Fibroblast of mammary gland (primary cell): ENCODE measurements at places on chromosomes 3 and 15.
A peak's percentile ranks its signal among the peaks of the same experiment; 100 is the strongest.

DNA sequence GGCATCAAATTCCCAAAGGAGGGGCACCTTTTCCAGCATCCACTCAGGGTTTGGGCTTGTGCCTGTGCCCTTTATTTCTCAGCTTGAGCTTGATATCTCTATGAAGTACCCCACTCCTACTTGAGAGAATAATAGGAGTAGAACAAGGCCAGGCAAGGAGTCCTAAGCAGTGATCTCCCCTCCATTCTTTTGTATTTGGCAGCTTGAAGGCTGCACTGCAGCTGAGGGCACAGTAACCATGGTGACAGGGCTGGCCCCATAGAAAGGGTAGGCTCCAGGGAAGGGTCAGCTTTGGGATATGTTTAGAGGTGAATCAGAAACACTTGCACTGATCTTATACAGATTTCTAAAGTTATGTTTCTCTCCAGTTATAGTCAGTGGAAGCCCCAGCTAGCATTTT lies 145.4 kb upstream of the SLC24A5 start:
- DNase-seq: no peak

DNA sequence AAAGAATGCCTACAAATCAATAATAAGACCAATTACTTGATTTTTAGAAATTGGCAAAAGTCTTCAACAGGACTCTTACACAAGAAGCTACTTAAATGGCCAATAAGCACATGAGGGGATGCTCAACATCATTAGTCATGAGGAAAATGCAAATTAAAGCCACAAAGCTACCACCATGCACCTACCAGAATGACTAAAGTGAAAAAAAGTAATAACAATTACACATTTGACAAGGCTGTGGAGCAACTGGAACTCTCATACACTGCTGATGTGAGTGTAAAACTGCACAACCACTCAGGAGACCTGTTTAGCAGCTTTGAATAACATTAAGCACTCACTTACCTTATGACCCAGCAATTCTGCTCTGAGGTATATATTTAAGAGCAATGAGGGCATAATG lies 68.4 kb downstream of the PPCDC start:
- peak; percentile 33 for DNase-seq

- no peak for DNase-seq
Measured at GRCh38 chr3:134353831-134354611, 20.2 kb downstream of the AMOTL2 start.

DNA sequence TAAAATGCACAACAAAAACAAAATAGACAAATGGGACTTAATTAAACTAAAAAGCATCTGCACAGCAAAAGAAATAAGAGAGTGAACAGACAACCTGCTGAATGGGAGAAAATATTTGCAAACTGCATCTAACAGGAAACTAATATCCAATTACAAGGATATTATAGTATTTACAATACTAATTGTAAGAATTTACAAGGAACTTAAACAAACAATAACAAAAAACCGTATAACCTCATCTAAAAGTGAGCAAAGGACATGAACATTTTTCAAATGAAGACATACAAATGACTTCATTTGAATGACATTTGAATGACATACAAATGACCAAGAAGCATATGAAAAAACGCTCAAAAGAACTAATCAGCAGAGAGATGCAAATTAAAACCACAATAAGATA lies 66.4 kb downstream of the CSNK1G1 start:
- no peak for DNase-seq

DNA sequence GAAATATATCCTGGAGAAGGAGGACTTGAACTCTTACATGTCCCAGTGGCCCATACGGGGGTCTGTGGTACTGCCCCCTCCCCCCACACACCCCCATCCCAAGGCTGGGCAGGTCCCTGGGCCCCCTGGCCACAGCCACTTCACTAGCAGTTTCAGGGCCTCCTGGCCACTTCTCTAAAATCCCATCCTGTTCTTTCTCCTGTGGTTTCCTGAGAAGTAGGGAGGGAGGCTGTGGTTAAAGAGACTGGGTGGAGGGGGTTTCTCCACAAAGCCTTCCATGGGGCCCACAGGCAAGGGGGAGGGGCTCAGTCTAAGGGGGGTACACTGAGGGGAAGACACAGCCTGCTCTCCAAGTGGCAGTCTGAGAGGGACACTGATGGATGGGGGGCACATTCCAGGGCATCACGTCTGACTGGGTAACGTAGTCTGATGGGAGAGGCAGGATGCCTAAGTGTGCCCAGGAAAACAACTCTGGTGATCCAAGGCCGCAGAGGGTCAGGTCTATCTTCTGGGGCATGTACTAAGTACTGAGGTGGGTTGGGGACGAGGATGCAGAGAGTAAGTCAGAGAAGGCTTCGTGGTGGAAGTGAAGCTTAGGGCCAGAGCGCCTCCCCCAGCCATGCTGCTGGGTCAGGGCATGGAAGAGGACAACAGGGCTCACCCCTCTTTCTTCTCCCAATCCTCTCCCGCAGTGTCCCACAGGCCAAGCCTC lies 48.0 kb upstream of the C15orf39 start:
- DNase-seq: no peak

GRCh38 chr3:12425850-12426579 lies 58.3 kb upstream of the TSEN2 start:
- no peak for DNase-seq

DNA sequence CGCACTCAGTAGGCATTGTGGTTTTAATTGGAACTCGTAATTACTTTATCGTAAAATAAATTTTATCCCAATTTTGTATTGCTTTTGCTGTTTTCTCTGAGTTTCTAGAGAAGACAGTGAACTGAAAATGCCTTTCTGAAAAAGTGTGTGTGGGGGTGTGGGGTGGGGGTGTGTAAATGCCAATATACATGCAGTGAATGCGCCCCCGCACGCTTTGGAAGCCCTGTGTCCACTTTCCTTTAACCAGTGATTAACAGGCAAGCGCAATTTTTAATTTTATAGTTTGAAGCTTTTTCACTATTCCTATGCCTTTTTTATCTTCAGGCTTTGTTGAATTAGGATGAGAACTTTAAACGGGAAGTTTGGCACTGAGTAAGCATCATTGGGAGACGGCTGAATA lies 47.4 kb upstream of the GMNC start:
- DNase-seq: no peak

- DNase-seq: no peak
Measured at GRCh38 chr3:96831175-96831574, 16.8 kb downstream of the EPHA6 start.

DNA sequence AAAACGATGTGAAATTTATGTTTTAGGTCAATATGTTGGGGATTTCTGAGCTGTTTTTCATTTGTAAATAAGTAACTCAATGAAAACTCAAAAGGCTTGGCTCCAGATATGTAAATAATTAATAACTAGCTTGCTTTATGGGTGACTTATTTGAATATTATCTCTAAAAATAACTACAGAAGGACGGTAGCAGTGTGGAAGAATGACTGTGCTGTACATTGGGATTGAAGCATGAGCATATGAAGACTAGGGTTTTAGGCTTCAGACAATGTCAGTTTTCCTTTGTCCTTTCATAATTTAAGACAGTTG lies 343.9 kb downstream of the GRM7 start:
- DNase-seq: no peak

DNA sequence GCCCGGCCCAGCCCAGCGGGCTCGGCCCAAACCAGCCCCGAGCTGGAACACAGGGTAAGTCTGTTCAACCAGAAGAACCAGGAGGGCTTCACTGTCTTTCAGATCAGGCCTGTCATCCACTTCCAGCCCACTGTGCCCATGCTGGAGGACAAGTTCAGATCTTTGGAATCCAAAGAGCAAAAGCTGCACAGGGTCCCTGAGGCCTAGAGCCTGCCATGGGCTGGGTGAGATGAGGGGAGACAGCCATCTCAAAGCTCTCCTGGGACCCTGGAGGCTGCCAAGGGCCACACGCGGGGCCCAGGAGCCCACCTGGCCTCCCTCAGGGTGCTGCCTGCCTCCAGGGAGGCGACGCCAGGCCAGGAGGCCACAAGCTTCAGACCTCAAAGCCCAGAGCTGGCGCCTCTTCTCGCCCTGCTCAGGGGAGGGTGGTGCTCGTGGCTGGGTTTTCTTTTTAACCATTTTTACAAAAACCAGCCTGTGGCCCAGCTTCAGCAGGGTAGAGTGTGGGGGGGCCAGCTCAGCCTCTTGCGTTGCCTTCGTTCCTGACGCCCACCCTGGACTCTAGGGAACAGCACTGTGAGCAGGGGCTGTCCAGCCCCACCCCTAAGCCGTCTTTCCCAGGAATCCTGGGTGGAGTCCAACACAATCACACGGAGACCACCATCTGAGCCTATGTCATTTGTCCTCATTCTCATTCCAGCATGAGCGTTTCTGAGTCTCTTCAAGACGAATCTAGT lies 107.0 kb downstream of the ETFA start:
- DNase-seq: no peak

GRCh38 chr3:193520738-193521137 lies 34.0 kb downstream of the ATP13A4 start:
- DNase-seq: no peak

- DNase-seq: peak; percentile 87
Measured at GRCh38 chr3:190120269-190121060, at the start of gene P3H2. Gene P3H2 (minus strand): TSS chr3:190120897. CDS start chr3:190120731, 166 bp downstream.

- no peak for DNase-seq
Measured at GRCh38 chr3:58737644-58738043, 71.1 kb upstream of the FAM3D start.

GRCh38 chr3:175153595-175153994 lies 294.5 kb downstream of the NAALADL2 start:
- DNase-seq: no peak

DNA sequence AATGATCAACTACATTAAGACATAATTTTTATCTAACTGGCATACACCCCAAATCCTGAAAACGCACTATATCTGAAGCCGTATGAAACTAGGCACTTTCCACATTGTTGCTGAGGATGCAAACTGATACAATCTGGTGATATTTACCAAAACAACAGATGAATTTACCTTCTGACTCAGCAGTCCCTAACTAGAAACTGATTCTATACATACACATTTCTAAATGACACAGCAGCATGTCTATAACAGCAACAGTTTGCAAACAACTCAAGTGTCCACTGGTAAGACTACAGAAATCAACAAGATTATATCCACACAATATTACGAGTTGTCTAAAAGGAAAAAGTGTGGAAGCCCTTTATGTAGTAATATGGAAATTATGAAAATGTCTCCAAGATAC lies 22.9 kb downstream of the SECISBP2L start:
- DNase-seq: no peak

DNA sequence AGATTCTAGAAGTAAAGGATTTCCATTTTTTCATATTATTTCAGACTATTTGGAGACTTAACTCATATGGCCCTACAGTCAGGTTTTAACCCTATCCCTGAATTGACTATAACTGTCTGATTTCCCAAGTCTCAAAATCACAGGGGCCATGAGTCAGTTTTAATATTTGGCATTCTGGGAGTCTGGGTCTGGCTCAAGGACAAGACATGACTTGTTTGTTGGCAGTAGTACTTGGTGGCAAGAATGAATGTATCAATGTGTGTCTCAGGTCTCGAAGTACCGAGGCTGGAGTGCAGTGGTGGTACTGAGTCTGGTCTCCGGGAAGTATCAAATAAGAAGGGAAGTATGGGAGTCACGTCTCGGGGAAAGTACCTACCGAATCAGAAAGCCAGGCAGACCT lies 10.8 kb downstream of the UMPS start:
- peak; percentile 80 for DNase-seq

DNA sequence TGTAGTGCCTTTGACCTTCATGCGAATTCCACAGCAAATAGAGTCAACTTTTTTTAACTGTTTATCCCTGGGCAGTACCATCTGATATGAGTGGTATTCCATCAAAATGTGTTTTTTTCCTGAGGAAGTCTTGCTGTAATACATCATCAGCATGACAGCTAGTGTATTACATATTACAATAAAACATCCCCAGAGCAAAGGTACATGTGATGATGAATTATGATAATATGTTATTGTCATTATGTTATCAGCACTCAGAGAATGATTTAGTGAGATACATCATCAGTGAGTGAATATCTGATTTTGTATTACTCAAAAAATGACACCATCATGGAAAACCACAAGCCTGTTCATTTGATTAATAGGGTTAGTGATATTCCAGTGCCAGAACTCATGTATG lies 69.7 kb upstream of the ARL6 start:
- DNase-seq: no peak

- no peak for DNase-seq
Measured at GRCh38 chr3:168975576-168975975, 687.9 kb downstream of the MECOM start.

DNA sequence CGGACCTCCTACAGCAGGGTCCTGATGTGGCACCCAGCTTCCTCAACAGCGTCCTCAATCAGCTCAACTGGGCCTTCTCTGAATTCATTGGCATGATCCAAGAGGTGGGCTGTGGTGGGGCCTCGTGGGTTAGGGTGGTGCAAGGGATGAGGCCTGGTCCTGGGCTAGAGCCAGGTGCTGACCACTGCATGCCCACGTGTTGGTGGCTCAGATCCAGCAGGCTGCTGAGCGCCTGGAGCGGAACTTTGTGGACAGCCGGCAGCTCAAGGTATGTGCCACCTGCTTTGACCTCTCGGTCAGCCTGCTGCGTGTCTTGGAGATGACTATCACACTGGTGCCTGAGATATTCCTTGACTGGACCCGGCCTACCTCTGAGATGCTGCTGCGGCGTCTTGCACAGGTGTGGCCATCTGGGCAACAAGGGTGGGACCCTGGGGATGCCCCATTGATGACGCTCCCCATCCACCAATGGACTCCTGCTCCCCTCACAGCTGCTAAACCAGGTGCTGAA lies 3.8 kb downstream of the AMIGO3 start:
- no peak for DNase-seq

DNA sequence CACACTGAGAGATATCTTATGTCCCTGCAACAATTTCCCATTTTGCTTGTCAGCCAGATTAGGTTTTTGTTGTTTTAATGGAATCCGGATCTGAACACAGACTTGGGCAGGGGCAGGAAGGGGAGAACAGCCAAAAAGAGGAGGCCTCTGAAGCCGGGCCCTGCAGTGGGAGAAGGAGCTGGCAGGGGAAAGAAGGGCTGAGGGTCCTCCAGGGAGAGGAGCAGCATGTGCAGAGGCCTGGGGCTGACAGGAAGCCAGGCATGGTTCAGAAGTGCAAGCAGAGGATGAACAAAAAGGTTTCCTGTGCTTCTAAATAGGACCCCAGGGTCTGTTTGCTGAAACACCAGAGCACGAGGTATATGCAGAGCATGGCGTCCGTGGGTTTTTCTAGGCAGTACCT lies 49.1 kb upstream of the POMGNT2 start:
- no peak for DNase-seq

GRCh38 chr15:87573534-87573933 lies 683.0 kb downstream of the NTRK3 start:
- no peak for DNase-seq
